ENCODE measurements at places on chromosomes 7 and 10.

GRCh38 chr7:99267481-99267840 lies 5.2 kb upstream of the MYH16 start:
- no peak overlapping the region for H3K4me3 ChIP-seq
- H3K27me3 ChIP-seq, result no peaks in the 10 kb centered on the region
- H3K4me1 ChIP-seq, result no peaks in the 10 kb centered on the region
- no peak overlapping the region for H3K27ac ChIP-seq
- DNase-seq, result no peak

DNA sequence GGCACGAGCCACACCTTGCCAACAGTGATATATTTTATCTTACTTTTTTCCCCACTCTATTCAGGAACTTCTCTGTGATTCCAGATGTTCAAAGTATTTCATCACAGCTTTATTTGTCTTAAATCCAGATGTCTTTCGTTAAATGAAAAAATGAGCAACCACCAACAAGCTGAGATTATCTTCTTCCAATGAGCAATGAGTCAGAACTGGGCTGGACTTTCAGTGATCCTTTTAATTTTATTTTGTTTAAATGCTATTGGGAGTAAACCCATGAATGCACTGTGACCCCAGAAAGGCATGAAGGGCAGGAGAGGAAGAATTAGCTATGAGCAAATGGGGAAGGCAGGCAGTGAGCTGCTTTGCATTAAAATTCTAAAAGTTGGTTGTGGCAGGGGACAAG lies 77.6 kb upstream of the IMMP2L start:
- no peak for DNase-seq
- no peaks in the 10 kb centered on the region for H3K4me1 ChIP-seq
- no peak overlapping the region for H3K4me3 ChIP-seq
- H3K27ac ChIP-seq, result no peak overlapping the region

DNA sequence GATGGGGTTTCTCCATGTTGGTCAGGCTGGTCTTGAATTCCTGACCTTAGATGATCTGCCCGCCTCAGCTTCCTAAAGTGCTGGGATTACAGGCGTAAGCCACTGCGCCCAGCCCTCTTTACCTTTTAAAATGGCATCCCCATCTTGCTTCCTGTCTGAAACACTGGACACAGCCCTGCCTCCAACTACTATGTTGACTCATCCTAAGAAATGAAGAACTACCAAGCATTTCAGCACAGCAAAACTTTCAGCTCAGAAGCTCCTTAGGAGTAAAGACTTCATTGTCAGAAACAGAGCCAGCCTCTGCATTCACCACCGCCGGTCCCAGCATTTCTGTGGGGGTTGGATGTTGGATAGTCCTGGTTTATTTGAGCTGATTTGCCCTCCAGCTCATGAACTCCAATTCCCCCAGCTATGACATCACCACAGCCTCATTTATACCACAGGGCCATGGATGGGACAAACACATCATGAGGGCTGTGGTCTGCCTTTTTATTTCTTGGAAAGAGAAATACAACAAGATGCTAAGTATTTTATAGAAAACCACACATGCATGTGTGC lies 123.5 kb downstream of the ADCY1 start:
- H3K4me3 ChIP-seq, result no peak overlapping the region
- H3K27me3 ChIP-seq, result no peaks in the 10 kb centered on the region
- DNase-seq, result no peak
- H3K36me3 ChIP-seq, result no peaks in the 10 kb centered on the region

GRCh38 chr7:48992816-48993215 lies 68.5 kb downstream of the CDC14C start:
- H3K27ac ChIP-seq, result no peak overlapping the region
- no peak for DNase-seq

DNA sequence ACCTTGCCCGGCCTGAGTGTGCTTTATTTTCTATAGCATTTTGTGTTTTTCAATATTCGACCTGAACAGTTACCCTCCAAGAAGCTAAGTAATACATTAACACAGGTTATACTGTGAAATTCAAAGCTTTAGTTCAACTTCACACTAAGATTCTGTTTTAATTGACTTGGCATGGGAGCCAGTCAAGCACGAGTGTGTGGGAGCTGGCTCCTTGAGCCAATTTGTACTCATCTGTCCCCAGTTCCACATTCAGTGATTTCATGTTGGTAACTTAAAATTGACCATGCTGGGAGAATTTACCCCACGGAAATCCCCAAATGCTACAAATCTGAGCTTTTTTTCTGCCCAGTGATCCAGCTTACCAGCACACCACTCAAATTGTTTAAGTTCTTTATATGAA lies 20.3 kb downstream of the TSPAN12 start:
- H3K36me3 ChIP-seq, result no peaks in the 10 kb centered on the region
- no peak overlapping the region for H3K4me3 ChIP-seq
- H3K27ac ChIP-seq, result no peak overlapping the region
- no peak for DNase-seq
- H3K4me1 ChIP-seq, result peaks cover 8% of the 10 kb centered on the region

DNA sequence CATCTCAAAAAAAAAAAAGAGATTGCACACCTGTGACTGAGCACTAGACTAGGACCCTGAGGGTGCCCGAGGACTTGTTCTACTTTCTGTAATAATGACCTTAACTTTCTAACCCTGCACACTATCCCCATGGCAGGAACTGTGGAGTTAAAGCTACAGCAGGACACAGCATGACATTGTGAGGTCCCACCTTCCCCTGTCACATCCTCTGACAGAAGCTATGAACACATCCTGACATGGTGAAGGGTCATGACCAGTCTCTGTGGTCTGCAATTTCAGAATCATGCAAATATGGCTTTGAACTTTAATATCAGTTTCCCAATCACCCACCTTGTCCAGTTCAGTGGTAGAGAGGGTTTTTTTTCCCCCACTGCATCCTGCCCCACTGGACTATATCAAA lies 18.5 kb upstream of the SAR1A start:
- H3K36me3 ChIP-seq, result no peaks in the 10 kb centered on the region
- DNase-seq, result no peak
- no peaks in the 10 kb centered on the region for H3K4me1 ChIP-seq
- H3K4me3 ChIP-seq, result no peak overlapping the region
- H3K27me3 ChIP-seq, result no peaks in the 10 kb centered on the region

DNA sequence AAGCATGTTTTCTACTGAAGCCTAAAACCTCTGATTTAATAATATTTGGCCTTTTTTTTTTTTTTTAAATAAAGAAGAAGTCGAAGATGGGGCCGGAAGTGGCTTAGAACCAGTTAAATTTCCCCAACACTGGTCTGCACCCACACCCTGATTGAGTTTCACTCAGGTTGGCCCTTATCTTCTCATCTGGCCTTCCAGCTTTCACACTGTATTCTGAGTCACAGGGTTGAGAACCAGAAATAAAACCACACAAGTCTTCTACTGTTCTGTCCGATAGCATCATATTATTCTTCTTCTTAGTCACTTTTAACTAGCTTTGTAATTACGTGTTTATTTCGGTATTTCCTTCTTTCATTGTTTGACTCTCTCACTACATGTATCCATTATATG lies 9.9 kb downstream of the ZNF365 start:
- no peak overlapping the region for H3K27ac ChIP-seq
- H3K27me3 ChIP-seq, result no peaks in the 10 kb centered on the region
- no peaks in the 10 kb centered on the region for H3K36me3 ChIP-seq
- no peaks in the 10 kb centered on the region for H3K4me1 ChIP-seq
- H3K4me3 ChIP-seq, result no peak overlapping the region

GRCh38 chr7:25754333-25754732 lies 397.7 kb upstream of the NFE2L3 start:
- H3K27ac ChIP-seq, result no peak overlapping the region
- no peak for DNase-seq
- H3K4me3 ChIP-seq, result no peak overlapping the region
- peaks cover 3% of the 10 kb centered on the region for H3K4me1 ChIP-seq

DNA sequence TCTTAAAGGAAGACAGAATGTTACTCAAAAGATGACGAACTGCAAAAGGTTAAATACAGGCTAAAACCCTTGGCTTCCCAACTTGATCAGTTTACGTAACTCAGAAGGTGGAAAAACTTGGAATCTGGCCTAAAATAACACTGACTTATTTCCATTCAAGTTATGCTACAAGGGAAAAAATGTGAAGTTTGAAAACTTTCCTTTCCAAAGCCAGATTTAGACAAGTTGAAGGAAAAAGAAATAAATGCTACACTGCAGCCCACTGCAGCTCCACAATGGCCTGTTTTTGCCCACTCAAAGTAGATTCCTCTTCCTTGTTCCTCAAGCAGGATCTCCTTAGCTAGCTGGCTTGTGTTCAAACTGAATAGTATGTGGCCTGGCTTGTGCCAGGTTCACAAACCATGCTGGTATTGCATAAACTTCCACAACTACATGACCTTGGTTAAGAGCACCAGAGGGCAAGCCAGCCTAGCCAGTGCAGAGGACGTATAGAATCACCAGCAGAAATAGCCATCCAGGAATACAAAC lies 166.2 kb downstream of the CPEB3 start:
- no peak for DNase-seq
- no peak overlapping the region for H3K4me3 ChIP-seq
- H3K4me1 ChIP-seq, result no peaks in the 10 kb centered on the region
- no peaks in the 10 kb centered on the region for H3K36me3 ChIP-seq

DNA sequence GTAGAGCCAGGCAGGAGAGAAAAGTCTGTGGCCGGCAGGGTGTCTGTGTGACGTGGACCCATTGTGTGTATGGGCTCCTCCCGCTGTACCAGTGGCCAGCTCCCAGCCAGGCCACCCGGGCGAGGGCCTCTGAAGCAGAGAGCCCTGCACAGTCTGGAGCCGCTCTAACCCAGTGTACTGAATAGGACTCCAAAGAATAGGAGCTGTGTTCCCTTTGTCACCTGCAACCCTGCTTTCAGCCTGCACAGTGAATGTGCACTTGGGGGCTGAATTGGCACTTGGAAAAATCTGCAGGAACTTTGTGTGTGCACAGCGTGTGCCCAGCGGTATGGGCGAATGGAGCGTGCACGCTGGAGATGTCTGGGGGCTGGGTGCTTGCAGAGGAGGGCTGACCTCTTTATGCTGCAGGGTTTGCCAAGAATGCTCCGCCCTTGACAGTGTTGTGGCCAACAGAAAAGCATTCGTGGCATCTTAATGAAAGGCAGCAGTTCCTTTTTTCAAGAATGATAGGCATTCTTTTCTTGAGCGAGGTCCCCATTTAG lies 216.2 kb downstream of the AUTS2 start:
- H3K27ac ChIP-seq, result no peak overlapping the region
- no peaks in the 10 kb centered on the region for H3K36me3 ChIP-seq
- no peak overlapping the region for H3K4me3 ChIP-seq
- DNase-seq, result no peak
- 0 out of 2 replicates have a peak, but pooled peaks cover 6% of the 10 kb centered on the region for H3K4me1 ChIP-seq

DNA sequence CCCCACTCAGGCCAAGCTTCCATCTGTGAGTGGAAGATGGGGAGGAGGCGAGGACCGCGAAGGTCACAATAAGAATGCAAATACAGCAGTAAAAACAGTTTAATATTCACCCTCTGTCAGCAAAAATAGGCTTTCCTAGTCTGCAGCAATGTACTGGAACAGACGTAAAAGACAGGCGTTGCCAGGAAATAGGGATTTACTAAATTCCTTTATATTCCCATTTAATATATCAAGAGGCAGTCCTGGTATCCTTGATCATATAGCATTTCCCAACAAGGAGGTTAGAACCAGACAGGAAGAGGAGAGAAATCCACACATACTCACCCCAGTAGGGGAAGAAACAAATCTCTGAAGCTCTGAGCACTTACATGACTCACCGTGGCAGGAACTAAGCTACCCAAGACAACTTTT lies 1054.9 kb upstream of the C7orf33 start:
- H3K4me1 ChIP-seq, result no peaks in the 10 kb centered on the region
- H3K27ac ChIP-seq, result no peak overlapping the region
- no peaks in the 10 kb centered on the region for H3K36me3 ChIP-seq
- no peak overlapping the region for H3K4me3 ChIP-seq

DNA sequence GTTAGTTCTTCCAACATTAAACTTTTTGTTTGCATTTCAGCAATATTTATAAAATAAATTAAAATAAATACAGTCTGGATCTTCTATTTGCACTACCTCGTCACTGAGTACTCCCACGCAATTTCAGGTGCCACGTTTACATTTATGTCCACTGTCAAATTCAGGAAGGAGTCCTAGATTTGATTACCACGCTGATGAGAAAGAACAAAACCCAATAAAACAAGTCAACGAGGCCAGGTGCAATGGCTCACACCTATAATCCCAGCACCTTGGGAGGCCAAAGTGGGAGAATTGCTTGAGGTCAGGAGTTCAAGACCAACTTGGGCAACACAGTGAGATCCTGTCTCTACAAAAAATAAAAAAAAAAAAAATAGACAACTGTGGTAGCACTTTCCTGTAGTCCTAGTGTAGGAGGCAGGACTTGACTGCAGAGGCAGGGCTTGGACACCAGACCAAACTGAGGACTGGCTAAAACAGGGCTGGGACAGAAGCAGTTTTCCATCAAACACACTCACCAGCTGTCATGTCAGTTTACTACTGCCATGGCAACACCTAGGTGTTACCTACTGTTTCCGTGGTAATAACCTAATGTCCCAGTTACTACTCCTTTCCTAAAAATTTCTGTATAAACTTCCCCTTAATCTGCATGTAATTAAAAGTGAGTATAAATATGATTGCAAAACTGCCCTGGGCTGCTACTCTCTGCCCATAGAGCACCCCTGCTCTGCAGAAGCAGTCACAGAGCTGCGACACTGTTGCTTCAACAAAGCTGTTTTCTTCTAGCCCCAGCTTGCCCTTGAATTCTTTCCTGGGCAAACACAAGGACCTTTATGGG lies 341.7 kb downstream of the PARD3 start:
- no peak overlapping the region for H3K27ac ChIP-seq
- no peaks in the 10 kb centered on the region for H3K27me3 ChIP-seq
- no peaks in the 10 kb centered on the region for H3K4me1 ChIP-seq
- DNase-seq, result no peak
- no peak overlapping the region for H3K4me3 ChIP-seq
- 0 out of 2 replicates have a peak, but pooled peaks cover 2% of the 10 kb centered on the region for H3K36me3 ChIP-seq

GRCh38 chr10:132943791-132944404 lies 1.5 kb upstream of the CFAP46 start:
- H3K4me3 ChIP-seq, result no peak overlapping the region
- H3K4me1 ChIP-seq, result peaks cover 7% of the 10 kb centered on the region
- DNase-seq, result no peak
- no peaks in the 10 kb centered on the region for H3K27me3 ChIP-seq
- H3K36me3 ChIP-seq, result no peaks in the 10 kb centered on the region

GRCh38 chr10:73872190-73872710 lies 2.1 kb downstream of the CAMK2G start:
- H3K4me1 ChIP-seq, result peaks cover 18% of the 10 kb centered on the region
- H3K27me3 ChIP-seq, result no peaks in the 10 kb centered on the region
- H3K27ac ChIP-seq, result no peak overlapping the region
- DNase-seq, result no peak
- no peak overlapping the region for H3K4me3 ChIP-seq
- peaks cover 12% of the 10 kb centered on the region for H3K36me3 ChIP-seq

DNA sequence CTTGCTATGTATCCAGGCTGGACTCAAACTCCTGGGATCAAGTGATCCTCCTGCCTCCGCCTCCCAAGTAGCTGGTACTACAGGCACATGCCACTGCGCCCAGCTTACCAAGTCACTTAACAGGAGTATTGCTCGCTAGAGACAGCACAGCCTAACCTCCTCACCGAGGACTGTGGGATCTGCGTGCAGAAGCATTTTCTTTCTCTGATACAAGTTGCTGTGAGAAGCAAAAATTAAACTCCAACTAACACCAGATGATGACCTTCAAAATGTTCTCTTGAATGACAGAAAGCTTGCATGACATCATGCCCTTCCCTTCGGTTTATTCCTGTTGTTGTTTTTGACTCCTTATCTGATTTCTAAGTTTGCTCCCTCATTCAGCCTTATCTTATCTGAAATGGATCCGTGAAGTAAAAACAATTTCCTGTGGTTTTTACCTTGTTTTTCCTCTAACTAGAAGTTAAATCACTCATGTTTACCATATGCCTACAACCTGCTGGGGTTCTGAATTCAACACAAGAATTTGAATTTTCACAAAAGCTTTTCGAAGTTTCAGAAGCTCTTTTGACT lies 94.4 kb upstream of the KIF5B start:
- no peak for DNase-seq
- H3K4me1 ChIP-seq, result no peaks in the 10 kb centered on the region
- H3K27me3 ChIP-seq, result no peaks in the 10 kb centered on the region
- no peak overlapping the region for H3K4me3 ChIP-seq
- no peaks in the 10 kb centered on the region for H3K36me3 ChIP-seq

Data from H1 (cell line).